ENCODE measurements at places on chromosomes 2 and 18.

- DNase-seq: no peak
Observed at GRCh38 chr2:215664847-215665525, 229.1 kb upstream of the FN1 start.

- no peak for DNase-seq
Observed at GRCh38 chr2:197513915-197514314, 2.0 kb upstream of the MOB4 start.

GRCh38 chr2:133490411-133490980, 77.8 kb downstream of the NCKAP5 start:
- no peak for DNase-seq

DNA sequence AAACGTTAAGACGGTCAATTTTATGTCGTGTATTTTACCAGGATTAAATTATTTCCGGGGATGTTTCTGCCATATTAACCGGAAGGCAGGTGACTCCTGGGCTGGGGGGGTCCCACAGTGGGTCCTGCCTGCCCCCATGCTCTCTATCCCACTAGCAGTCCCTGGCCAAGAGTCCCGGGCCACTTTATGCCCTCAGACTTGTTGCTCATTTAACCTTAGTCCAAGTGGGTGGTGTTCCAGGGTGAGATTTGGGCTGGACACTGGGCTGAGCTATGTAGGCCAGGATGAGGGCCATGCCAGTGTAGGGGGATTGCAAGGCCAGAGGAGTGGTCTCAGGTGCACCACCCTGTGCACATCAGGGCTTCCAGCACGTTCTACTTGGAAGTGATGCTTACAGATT, 24.1 kb downstream of the TWIST2 start:
- DNase-seq: no peak

- no peak for DNase-seq
Observed at GRCh38 chr18:78821396-78821795, 158.2 kb upstream of the SALL3 start.

DNA sequence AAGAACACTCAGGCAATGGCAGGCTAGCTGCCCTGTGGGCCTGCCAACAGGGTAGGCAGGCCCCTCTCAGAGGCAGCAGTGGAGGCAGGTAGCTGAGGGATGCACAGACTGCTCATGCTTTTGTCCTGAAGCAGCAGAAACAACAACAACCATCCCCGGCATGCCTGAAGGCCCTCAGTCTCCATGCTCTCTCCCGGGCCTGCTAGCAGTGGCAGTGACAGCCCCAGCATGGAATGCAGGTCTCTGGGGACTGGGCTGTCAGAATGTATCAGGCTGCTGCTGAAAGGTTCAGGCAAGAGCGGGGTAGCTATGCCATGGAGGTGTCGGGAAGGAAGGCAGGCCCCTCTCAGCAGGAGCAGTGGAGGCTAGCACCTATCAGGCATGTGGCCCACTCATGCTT, 209.8 kb downstream of the KCNJ3 start:
- DNase-seq: no peak

DNA sequence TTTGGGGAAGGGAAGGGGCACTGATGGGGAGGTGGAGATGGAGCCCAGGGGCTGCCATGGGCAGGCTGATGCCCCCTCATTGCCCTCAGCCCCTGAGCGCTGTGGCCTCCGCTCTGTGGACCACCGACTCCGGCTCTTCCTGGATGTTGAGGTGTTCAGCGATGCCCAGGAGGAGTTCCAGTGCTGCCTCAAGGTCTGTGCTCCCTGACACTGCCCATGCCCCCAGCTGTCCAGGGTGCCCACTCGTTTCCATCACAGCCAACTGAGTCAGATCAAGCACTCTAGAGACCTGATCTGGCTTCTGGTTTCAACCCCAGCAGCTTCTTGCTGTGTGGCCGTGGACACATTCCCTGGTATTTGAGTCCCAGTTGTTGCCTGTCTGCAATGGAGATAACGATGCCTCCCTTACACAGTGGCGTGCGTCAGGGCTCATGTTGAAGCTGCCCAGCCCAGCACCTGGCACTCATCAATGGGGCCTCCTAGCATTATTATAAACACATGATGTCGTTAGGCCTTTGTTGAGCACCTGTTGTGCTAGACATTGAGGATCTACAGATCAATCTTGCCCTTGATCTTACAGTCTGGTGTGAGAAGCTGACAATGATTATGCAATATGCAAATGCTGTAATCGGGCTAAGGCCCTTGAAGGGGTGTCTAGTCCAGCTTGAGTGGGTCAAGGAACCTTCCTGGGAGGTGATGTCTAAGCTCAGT, 14.4 kb downstream of the STK11IP start:
- DNase-seq: no peak

DNA sequence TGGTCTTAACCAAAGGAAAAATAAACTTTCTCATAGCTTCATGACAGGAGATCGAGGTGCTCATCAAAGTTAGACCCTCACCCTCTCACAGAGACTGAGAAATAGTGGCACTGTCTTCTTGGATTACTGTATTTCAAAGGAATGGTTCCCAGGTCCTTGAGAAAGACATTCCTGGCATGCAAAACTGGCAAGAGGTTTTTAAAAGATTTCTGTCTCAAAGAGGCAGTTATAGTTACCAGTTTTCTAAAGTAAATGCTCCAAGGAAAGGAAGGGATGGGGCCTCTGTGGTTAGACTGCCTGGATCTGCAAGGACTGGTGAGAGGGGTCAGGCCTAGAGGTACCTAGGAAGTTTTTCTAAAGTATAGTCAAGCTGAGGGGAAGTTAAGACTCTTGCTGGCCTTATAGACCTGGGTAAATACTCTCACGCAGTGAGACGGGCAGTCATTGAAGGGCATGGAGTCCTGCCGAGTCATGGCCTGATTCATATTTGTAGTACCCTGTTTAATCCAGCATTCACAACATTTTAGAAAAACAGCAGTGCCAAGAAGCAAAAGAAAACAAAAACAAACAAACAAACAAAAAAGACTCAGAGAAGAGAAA, 226.1 kb downstream of the DOK6 start:
- no peak for DNase-seq

DNA sequence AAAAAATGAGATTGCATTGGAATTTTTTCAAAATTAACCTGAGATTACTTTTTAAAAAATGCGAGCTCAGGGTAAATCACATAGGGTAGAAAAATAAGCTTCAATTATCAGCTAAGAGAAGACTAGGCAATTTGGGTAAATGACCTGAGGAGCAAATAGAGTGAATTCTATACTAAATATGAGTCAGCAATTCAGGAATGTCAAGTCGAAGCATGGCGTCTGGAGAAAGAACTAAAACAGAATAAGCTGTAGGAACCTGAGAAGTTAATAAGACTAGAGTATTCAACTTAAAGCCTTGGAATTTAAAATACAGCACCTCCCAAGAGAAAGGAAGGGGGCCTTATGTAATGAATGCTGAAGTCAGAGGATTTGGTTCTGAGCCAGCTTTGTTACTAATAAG, 487.0 kb downstream of the SUCLG1 start:
- no peak for DNase-seq

- DNase-seq: no peak
Observed at GRCh38 chr2:72115110-72116080, 32.3 kb downstream of the CYP26B1 start.

GRCh38 chr18:778194-778927, 33.7 kb downstream of the YES1 start:
- no peak for DNase-seq

GRCh38 chr2:219003979-219004378, 10.8 kb upstream of the CRYBA2 start:
- no peak for DNase-seq

DNA sequence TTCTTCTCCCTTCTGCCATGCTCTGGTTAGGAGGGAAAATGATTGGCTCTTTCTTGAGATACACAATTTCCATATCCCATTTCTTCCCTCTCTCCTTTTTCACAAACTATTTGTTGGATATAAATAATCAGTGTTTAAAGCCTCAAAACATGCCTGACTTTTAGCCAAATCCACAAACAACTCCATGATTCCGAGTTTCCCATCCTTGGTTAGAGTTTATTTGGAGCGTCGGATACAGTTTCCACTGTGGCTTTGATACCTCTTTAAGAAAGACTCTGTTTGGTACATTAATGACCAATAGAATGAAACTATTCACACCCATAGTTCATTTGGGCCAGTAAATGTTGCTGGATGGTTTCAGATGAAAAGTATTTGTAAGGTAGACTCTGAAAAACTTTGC, 5.9 kb upstream of the FHL2 start:
- DNase-seq: no peak

DNA sequence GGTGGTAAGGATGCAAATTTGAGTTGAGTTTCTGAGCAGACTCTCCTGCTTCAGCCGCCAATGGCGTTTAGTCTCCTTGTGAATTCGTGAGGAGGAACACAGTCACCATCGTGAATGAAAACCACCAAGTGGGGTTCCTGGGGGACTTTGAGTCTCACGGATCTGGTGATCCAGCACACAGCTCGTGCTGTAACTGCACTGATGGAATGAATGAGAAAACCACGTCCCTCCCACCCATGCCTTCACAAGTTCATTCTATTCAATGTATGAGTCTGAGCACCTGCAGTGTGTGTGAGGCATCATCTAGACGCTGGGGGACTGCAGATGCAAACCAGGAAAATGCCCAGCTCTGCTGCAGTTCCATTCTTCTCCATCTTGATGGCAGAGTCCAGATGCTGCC, 127.9 kb downstream of the PIEZO2 start:
- no peak for DNase-seq

GRCh38 chr2:202104286-202104870, 31.3 kb downstream of the KIAA2012 start:
- DNase-seq: peak; percentile 4

- no peak for DNase-seq
Observed at GRCh38 chr2:58099096-58099769, 52.6 kb downstream of the VRK2 start.

GRCh38 chr2:187554011-187554703, at the start of gene TFPI:
TFPI (minus strand) TSS chr2:187554435; CDS start chr2:187503768, 50,667 bp downstream.
- DNase-seq: no peak

DNA sequence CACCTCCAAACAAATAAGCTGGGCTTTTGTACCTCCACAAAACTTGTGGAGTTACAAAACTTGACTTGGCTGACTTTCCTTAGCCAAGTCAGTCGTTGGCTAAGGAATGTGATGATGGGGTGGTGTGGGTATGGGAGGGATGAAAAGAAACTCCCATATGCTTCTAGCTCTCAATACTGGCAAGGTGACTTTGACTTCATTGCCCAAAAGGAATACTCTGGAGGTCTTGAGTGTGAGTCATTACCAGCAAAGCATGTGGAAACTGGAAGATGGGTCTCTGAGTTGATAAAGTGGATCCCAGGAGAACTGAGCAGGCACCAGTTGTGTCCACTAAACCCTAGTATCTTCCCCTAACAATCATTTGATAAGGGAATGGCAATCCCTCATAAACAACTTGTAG, 226.7 kb downstream of the GULP1 start:
- DNase-seq: no peak

DNA sequence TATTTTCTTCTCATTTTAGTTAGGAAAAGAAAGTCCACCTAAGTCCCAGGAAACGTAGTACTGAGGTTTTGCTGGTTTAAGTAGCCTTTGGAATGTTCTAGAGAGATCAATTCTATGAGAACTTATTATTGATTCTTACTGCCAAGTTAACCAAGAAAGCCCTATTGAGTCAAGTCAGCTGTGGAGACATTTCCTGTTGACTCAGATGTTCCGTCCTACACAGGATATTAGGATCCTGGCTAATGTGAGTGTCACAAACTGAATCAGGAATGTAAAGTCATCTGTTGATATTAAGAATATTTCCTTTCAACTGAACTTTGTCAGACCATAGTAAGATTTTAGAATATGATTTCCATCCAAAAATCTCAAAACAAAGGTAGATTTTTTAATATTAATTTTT, 654.3 kb downstream of the LRRTM4 start:
- no peak for DNase-seq

DNA sequence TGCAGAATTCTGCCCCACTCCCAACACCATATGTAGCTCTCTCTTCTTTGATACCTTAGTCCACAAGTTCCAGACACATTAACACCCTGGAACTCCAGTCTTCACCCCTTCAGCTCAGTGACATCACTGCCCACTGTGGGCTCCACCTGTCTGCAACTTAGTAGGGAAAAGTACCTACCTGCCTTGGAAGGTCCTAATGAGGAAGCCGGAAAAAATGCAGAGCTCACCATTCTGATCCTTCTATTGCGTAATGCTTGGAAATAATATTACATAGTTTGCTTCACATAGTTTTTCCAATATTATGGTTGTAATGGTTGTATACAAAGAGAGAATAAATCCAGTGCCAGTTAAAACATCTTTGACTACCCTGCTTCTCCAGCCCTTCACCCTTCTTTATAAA, 738.4 kb downstream of the RNF144A start:
- no peak for DNase-seq

GRCh38 chr2:97858442-97858841, 137.3 kb downstream of the TMEM131 start:
- DNase-seq: no peak

DNA sequence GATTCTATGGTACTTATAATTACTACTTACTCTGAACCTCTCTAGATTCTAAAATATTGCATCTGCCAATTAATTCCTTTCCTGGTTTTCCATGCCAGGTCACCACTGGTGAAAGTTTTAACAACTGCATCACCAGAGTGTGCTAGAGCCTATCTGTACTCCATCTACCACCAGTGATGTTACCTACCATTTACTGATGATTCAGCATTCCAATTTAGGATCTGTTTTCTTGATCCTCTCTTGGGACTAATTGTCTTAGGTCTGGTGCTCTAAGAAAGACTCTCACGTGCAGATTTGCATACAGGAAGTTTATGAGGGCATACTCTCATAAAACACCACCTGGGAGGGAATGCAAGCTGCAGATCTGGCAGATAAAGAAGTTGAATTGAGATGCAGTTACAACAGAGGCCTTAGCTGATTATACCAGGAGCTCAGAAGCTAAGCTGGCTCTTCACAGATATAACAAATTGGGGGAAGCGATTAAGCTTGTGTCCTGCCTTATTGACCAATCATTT, 347.6 kb upstream of the VRK2 start:
- no peak for DNase-seq

GRCh38 chr2:1437537-1437936, 24.3 kb downstream of the TPO start:
- DNase-seq: no peak

GRCh38 chr18:11823545-11823944, 27.7 kb upstream of the CHMP1B start:
- no peak for DNase-seq

DNA sequence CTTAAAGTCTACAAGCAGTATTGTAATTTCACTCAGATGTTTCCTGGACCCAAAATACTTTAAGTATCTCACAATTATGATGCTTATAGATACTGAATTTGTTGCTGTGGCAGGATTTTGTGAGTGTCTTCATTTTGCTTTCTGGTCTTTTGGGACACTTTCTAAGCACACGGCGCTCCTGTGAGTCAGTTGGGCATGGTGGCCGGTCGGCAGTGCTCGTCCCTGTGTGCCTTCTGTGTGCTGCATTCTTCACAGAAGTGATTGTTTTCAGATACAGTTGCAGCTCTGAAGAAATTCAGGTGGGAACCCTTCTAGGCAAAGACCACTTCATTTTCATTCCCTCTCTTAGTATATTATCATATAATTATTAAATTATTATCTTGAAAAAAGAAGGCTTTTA, 273.3 kb downstream of the ZNF407 start:
- DNase-seq: no peak

DNA sequence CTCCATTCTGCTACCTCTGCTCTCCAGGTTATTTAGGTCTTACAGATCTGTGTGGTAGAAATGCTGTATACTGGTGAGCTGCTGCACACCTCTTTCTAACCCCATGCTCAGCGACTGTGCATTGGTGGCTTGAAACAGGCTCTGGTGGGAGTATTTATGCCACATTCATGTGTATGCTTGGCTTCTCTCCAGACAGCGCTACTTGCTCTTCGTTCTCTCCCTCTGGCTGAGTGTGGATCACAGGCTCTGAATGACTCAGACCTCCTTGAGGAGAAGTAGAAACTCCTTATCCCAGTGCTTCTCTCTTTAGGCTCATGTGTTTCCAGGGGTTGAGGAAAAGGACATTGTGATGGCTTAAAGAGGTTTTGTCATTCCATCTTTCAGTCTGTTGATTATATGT, 54.9 kb downstream of the FHOD3 start:
- DNase-seq: no peak
